ENCODE measurements at places on chromosomes 5 and 9. TPM values are rescaled to one million over a fixed set of nuclear protein-coding genes. Genes with fewer than 3 reads are reported as not detected.

The TXNDC8 gene
- total RNA-seq = not detected

The GCNT1 gene
- total RNA-seq = 3.2 TPM

The SLC6A3 gene
- not detected for total RNA-seq

The ANXA1 gene
- total RNA-seq = 57.0 TPM

The SPINK7 gene
- not detected for total RNA-seq

Data from activated naive CD4-positive, alpha-beta T cell treated with anti-CD3 and anti-CD28 coated beads, Interleukin-2, amount 10 ng/mL, durations not matched to agents 5 hours and 36 hours (primary cell).